Endothelial cell (in vitro differentiated cells): ENCODE measurements at places on chromosomes 3 and 15.
A peak's percentile ranks its signal among the peaks of the same experiment; 100 is the strongest.

DNA sequence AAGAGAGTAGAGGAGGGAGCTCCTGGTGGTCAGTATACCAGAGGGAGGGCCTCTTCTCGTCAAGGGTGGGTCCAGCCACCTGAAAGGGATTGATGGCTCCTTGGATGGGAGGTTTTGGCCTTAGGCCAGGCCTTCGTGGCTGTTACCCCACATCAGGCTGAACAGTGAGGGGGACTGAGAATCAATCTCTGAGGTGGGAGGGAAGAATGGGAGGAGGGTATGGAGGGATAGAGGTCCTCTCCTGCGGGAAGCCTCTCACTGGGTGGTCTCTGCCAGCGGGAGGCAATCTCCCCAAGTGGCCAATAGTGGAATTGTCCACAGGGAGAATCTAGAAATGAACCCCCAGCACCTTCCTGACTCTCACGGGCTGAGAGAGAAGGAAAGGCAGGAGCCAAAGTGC is 53.5 kb downstream of the BSN start:
- peak; percentile 20 for DNase-seq

DNA sequence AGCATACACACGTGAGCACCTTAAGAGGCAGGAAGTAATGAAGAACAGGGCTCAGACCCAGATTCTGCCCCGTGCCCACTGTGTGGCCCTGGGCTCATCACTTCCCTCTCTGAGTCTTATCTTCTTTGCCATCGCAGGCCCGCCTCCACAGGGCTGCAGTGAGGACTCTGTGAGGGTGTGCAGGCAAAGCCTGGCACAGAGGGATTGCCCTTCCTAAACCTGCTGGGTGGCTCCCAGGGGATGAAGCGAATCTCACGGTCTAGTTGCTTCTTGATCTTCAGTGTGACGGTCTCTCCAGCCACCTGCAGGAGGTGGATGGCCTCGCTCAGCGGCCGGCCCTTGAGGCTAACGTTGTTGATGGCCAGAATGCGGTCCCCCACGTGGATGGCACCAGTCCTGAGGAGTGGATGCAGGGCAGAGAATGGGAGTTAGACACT is 32.8 kb downstream of the GRIP2 start:
- no peak for DNase-seq

DNA sequence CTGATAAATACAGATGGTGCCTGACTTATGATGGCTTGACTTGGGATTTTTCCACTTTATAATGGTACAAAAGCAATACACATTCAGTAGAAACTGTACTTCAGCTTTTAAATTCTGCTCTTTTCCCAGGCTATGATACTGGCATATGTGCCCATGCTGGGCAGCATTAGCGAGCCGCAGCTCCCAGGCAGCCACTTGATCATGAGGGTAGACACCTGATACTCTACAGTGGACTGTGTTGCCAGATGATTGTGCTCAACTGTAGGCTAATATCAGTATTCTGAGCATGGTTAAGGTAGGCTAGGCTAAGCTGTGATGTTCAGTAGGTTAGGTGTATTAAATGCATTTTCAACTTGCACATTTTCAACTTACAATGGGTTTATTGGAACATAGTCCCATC is 17.7 kb upstream of the FEM1B start:
- no peak for DNase-seq

GRCh38 chr3:29242296-29242695 is 38.6 kb upstream of the RBMS3 start:
- DNase-seq = no peak

DNA sequence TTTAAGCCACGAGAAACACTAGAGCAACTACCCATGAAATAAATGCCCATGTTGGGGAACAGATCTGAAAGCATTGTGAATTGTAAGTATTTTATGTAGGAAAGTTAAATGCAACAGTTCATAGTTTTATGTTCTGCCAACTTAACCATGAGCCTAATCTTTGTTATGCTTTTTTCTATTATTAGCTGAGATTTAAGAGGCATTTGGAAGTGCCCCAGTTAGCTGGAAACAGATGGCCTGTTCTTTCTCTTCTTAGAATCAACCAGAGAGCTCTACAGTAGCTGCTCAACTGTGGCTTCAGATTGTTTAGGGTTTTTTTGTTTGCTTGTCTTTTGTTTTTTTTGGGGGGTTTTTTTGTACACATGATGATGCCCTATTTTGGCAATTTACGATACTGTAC is 284.4 kb downstream of the KCNH8 start:
- DNase-seq = no peak

DNA sequence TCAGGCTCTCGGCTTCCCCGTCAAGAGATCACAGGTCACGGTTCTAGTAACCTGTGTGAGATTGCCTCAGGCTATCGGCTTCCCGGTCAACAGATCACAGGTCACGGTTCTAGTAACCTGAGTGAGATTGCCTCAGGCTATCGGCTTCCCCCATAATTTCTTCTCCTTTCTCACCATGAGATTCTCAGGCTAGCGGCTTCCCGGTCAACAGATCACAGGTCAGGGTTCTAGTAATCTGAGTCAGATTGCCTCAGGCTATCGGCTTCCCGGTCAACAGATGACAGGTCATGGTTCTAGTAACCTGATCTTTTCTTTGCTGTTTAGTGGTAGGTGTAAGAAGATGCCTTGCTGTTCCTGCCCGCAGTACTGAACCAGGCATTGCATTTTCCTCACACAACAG is 418.2 kb upstream of the ZNF717 start:
- DNase-seq = no peak
